CD4-positive, alpha-beta memory T cell (primary cell): ENCODE measurements at places on chromosomes 2 and 18.

- no peak for DNase-seq
These were observed 41.4 kb downstream of the FAM178B start for GRCh38 chr2:96945014-96945413.

DNA sequence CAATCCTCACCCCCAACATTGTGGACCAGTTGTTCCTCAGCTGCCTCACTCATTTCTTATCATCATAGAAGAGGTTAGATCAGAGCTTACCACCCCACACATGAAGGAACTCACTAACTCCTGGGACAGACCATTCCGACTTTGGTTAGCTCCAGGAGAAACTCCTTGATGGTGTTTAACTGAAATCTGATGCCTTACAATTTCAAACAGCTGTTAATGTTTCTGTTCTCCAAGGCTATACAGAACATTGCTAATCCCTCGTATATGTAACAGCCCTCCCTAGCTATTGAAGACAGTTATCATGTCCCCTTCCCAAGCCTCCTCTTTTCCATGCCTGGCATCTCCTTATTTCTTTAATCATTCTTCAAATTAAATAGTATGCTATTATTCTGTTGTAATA, 14.8 kb downstream of the ERBB4 start:
- DNase-seq: no peak

DNA sequence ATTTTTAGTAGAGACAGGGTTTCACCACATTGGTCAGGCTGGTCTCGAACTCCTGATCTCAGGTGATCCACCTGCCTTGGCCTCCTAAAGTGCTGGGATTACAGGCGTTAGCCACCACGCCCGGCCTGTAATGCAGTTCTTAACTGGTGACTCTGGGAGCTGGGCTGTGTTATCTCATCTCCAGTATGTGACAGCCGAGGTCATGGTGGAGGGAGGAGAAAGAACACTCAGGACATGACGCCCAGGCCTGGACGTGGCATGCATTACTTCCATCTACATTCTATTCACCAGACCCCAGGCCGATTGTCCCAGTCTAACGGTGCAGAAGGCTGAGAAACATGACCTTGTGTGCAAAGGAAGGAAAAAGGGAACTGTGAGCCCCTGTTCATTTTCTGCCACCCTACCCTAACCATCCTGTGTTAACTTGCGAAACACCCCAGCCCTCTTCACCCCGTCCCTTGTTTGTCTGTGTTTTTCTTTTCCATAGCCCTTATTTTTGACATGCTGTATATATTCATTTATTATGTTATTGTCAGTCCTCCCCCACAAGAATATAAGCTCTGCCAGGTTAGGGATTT, 88.1 kb upstream of the ASAP2 start:
- DNase-seq: no peak

- no peak for DNase-seq
These were observed 246.2 kb downstream of the XIRP2 start for GRCh38 chr2:167134381-167135072.

DNA sequence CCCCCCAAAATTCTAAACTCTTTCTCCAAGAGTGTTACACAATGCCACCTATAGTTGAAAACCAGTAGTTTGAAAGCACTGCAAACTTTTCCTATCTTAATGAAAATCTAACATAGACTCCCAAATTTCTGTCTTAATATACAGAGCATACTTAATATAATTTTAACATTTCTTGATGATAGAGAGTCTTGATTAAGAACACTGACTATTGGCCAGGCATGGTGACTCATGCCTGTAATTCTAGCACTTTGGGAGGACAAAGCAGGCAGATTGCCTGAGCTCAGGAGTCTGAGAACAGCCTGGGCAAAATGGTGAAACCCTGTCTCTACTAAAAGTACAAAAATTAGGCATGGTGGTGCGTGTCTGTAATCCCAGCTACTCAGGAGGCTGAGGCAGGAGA, 34.2 kb downstream of the ASXL2 start:
- DNase-seq: no peak

- DNase-seq: no peak
These were observed 335.1 kb downstream of the METTL4 start for GRCh38 chr18:2236232-2236631.

- DNase-seq: no peak
These were observed 121.8 kb downstream of the GLI2 start for GRCh38 chr2:120857422-120857821.

GRCh38 chr2:30527411-30527810, 80.4 kb downstream of the LCLAT1 start:
- no peak for DNase-seq

GRCh38 chr2:200158647-200159356, 147.7 kb upstream of the SPATS2L start:
- no peak for DNase-seq

GRCh38 chr2:171419333-171419732, 14.5 kb downstream of the METTL8 start:
- no peak for DNase-seq

GRCh38 chr18:48875942-48876511, 74.7 kb downstream of the SMAD7 start:
- DNase-seq: no peak

DNA sequence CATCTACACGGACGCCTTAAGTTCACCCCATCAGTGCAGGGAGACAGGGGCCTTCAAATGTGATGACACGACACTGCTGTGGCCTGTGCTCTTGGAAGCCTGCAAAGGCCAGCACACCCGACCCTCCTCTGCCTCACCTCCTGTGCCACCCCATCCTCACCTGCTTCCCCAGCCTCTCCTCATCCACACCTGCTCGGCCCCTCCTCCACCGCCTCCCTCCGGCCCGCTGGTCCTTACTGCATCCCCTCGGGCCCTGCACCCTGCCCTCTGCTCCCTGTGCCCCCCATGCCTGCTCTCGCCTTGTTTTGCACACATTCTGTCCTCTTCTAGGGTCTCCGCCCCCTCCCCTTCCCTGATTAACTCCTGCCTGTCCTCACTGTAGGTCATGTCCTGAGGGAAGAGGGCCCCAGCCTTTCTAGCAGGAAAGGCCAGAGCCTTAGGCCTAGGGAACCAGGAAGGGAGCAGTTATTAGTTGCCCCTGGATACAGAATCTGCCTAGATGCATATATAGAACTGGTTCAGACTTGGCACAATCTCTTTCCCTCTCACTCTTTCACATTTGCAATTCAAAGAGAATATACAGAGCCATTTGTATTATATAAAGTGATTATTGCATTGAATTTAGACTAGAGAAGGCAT, 39.4 kb downstream of the TRAPPC12 start:
- DNase-seq: no peak

GRCh38 chr2:236162882-236163470, 5.2 kb downstream of the GBX2 start:
- DNase-seq: no peak

DNA sequence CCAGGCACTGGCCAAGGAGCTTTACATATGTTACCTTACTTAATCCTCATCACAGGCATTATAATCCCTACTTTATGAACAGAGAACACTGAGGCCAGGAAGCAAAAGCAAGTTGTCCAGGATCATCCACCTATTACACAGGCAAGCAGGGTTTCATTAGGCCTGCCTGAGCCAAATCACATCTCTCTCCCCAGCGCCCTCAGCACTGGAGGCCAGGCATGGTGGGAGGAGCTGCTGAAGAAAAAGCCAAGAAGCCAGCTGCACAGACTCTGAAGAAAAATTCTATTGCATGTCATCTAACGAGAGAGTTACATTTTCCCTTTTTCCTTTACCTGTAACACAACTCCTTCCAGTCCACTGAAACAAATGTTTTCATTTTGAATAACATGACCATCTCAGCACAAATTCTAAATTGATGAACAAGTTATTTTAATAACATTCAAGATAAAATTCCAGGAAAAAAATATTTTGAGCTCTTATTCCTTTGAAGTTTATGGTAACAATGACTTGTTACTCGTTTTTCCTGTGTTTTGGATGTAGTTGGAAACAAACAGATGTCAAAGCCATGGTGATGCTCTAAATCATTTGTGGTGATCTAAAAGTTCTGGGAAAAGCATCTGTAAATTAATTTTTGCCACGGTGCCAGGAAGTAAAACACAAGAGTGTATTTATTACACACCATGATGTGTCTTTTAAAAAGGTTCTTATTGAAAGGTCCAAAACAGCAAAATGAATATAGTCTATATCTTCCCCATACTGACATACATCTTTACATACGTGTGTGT, 139.0 kb upstream of the ITGB6 start:
- DNase-seq: no peak

- DNase-seq: no peak
These were observed 141.6 kb downstream of the HDAC4 start for GRCh38 chr2:239259173-239259572.

DNA sequence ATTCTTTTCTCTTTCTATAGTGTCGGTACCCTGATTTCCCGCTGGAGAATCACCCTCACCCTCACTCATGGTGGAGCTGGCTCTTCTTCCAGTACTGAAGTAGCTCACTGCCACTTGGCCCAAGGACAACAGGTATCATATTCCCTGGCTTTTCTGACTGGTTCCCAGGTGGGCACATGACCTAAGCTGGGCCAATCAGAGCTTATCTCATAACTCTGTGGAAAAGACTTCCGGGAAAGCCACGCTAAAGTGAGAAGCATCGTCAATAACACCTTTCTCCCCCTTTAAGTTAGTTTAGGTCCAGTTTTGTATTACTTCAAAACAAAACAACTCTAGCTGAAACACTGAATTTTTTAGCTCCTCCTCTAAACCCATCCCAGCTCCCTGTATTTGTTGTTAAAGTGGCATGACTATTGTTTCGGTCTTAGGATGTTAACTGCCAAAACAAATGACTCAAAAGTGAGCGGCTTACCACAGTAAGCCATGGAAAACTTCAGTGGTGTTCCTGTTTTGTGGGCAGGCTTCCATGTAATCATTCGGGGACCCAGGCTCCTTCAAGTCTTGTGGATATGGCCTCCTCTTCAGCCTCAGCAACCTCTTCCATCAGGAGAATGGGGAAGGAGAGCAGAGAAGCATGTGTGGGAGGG, 137.4 kb upstream of the DLX2 start:
- DNase-seq: no peak

- DNase-seq: no peak
These were observed 33.6 kb upstream of the ROCK2 start for GRCh38 chr2:11377928-11378545.

DNA sequence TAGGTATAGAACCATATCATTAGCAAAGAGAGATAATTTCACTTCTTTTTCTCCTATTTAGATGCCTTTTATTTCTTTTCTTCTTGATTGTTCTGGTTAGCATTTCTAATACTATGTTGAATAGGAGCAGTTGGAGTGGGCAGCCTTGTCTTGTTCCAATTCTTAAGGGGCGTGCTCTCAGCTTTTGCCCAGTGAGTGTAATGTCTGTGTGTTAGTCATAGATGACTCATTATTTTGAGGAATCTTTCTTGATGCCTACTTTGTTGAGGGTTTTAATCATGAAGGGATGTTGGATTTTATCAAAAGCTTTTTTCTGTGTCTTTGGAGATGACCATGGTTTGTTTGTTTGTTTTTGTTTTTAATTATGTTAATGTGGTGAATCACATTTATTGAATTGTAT, 1453.1 kb upstream of the SLC39A10 start:
- no peak for DNase-seq

GRCh38 chr2:158781353-158781961, 13.7 kb upstream of the DAPL1 start:
- no peak for DNase-seq

DNA sequence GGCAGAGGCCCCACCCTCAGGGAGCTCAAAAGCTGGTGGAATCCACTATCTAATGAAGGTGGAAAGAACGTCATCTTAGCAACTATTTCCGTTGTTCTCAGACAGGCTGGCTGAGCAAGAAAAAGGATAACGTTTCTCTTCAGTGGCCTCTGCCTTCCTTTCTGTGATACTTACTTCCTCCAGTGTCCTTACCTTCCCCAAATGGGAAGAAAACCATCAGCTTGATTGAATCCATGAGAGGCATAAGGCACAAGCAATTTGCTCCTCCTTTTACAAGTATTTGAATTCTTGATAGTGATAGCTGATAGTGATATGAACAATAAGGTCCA, 8.1 kb upstream of the NCOA1 start:
- no peak for DNase-seq

DNA sequence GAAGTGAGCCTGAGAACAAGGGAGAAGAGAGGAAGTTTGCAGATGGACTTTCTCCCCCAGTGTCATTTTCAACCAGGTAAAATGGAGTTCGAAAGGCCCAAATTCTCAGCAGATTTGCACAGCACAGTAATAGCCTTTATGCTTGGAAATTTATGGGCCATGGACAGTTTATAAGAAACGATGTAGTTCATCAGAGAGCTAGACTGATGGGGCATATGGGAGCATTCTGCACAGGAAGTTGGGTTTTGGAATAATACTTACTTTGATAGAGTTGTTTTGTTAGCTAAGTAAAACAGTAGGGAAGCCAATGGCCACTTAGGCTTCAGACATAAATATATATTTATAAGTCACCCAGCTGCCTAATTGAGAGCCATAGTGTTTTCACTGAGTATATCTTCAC, 169.4 kb downstream of the MEIS1 start:
- no peak for DNase-seq

DNA sequence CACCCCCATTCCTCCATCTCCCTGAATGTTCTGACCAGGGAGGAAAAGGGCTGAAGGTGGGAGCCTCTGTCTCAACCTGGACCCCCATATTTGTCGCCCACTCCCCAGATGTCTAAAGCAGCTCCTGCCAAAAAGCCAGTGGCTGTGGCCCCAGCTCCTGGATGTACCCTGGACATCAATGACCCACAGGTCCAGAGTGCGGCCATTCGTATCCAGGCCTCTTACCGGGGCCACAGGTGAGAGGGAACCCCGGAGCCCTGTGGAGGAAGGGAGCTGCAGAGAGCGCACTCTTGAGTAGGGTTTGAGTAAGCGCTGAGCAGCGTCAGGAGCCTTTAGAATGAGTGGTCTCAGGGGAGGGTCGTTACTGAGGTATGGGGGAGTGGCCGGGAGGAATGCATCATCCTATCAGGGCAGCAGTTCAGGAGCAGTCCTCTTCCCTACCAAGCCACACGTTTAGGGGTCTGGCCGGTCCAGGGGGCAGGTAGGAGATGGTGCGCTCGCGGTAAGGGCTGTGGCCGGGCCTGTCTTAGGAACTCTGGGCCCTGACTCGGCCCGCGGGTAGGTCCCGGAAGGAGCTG, 2.4 kb upstream of the GMPPA start:
- no peak for DNase-seq

DNA sequence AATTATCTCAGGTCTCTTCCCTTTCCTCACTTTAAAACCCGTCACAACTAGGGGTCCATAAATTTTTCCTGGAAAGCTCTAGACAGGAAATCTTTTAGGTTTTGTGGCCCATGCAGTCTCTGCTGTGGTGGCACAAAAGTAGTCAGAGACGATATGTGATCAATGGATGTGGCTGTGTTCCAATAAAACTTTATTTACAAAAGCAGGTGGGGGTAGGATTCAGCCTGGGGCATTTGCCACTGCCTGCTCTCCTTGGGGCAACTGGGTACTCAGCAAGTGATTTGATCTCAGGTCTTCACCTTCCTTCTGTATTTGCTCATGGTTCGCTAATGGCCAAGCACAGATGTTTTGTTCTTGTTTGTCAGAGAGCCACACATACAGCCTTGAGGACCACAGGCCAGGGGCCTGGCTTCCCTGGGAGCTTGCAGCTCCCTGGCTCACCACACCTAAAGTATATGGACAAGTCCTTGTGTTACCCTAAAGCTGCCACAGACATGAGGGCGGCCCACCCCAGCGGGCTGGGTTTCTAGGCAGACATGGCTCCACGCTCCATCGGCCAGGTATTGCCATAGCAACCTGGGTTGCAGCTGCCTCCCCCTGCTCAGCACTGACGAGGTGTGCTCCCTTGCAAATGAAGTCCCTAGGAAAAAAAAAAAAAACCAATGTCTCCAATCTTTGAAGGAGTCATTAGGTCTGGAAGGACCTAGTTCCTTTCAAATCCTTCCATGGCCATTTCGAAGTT, 89.7 kb upstream of the YWHAQ start:
- DNase-seq: no peak
